ENCODE measurements at places on chromosomes 12 and 14.

DNA sequence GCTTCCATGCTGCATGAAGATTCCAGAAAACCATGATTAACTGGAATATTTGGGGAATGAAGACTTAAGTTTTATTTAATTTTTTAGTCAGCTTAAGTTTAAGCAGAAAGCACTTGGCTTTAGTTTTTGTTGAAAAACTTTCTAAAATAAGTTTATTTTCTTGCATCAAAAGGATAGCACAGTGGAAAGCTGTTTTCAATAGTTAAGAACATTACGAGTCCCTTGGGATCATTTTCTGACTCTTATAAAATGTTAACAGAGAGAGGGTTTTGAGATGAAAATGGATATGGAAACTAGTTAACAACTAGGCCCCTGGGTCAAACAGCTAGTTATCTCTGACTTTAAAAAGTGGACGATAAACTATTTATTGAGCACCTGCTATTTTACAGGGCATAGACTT is 181.9 kb upstream of the SLC38A2 start:
- no peak for DNase-seq

DNA sequence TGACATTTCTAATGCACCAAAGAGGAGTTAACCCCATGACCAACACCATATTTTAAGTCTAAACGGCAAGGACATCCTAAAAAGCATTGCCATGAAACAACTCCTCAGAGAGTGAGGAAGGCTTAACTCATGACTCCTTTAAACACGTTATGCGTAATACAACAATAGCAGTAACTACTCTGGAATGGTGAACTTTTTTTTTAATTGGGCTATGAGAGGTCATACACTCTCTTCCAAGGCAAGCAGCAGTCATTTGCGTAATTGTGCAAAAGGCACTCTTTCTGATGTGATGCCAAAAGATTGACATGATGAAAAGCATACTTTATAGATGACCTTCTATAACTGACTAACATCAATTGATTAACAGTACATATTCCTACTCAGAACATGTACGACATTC is 39.4 kb downstream of the RHOJ start:
- no peak for DNase-seq

GRCh38 chr12:28378736-28379135 is 188.5 kb downstream of the CCDC91 start:
- no peak for DNase-seq

DNA sequence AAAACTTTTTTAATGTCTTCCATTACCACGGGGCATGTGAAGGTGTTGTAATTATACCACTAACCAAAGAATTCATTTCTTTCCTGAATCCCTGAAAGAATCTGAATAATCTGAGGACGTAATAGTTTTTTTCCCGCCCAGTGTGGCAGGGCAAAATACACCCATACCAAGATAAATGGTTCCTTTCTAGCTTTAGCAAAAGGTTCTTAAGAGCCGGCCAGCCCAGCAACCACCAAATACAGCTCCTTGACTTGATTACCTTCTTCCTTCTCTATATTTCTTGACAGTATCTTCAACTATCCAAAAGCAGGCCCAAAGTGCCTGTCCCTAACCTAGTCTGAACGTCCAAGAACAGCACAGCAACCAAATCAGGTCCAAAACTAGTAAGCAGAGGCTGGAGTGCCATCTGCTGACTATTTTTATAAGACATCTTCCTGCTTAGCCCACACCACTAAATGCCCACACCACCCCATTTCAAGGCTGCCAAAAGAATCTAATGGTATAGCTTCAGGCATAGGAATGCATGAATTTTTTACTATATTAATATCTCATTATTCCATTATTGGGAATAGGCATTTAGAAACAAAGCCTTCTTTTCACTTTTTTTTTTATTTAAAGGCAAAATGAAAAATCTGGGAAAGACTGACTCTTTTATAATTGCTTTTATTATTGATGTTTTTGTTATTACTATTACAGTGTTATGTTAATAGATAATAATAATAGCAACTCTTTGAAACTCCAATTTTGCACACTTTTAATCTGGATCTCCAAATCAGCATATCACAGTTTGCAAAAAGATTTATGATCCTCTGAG is 524.4 kb downstream of the MED13L start:
- DNase-seq: no peak

DNA sequence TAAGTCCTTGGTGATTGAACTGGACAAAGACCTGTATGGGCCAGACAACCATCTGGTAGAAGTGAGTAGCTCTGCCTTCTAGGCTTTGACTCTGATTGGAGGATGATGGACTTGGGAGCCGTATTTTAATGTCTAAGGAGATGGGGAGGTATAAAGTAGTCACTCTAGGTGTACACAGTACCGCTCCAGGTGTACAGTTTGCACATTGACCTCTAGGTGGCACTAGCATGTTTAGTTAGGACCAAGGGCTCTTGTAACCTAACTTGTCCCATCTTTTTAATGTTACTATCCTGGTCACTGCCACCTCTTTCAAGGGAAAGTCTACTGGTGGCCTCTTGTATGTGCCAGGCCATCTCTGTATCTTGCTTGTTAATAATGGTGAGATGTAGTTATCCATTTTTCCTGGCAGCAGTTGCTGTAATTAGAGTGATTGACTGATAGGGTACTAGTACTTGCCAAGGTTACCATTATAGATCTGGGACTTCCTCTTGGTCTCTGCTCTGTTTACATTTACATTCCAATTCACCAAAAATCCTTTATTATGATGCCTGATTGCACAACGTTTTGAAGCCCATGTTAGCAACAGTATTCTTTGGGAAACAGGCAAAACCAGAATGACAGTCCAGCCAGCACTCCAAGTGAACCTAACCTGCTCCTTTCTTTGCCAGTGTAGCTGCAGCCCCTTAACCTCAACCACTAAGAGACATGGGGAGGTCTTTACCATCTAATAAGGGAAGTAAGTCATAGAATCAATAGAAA is 3.6 kb downstream of the SMARCD1 start:
- DNase-seq: peak; percentile 34

GRCh38 chr12:122669397-122670070 is 33.6 kb downstream of the HCAR2 start:
- DNase-seq: no peak

GRCh38 chr12:106893451-106893850 is 62.3 kb upstream of the TMEM263 start:
- DNase-seq: no peak

DNA sequence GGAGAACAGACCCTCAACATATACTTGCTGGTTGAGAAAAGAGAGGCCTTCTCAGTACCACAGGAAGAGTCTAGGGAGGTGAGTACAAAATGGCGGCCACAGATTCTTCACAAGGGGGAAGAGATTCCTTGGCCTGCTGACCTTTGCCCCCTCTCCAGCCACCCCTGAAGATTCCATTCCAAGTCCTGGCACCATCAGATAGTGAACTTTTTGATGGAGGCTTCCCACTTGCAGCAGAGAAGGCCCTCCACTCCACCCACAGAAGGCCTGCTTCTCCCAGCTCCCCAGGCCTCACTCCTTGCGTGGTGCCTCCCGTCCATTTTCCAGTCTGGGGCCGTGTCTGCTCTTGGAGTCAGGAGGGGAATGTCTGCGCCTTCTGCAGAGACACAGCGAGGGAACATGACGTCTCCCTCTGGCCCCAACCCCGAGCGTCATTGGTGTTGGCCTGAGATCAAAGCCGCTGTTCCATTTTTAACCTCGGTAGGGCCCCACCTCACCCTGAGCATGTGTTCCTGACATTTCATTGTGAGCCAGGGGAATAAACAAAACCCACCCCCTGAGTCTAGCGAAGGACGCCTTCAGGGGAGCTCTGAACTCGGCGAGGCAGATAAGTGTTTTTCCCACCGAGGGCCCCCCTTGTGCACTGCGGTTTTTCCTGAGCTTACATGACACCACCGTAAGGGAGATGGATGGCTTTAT is 268.7 kb upstream of the TBX3 start:
- no peak for DNase-seq
